ENCODE measurements at places on chromosomes 11 and 22.

DNA sequence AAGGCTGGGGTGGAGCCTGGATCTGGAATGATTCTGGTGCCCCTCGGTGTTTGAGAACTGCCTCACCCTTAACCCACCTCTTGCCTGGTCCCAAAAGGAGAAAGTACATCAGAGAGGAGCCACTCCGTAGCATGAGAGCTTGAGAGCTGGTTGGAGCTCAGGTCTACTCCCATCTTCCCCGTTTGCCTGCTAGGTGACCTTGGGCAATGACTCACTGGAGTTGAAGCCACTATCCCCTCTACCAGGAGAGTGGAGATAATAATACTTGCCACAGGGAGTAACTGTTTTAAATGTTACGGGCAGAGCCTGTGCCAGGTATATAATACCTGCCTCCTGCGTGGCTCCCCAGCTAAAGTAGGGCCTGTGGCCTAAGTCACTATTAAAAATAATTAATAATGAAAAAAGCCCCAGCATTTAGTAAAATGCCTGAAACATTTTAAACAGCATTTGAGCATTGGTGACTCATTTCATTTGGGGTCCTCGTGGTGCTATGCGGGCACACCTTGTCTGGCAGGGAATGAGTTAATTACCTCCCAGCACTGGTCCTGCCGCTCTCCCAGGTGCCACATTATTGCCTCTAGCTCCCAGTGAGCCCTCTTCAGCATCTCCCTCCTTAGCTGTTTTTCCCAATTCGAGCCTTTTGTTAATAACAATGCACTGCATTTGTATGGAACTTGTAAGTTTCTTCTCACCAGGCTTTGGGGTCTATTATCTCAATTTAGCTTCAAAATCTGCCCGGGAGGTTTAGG, 22.5 kb downstream of the CYTH4 start:
- no peak for DNase-seq

DNA sequence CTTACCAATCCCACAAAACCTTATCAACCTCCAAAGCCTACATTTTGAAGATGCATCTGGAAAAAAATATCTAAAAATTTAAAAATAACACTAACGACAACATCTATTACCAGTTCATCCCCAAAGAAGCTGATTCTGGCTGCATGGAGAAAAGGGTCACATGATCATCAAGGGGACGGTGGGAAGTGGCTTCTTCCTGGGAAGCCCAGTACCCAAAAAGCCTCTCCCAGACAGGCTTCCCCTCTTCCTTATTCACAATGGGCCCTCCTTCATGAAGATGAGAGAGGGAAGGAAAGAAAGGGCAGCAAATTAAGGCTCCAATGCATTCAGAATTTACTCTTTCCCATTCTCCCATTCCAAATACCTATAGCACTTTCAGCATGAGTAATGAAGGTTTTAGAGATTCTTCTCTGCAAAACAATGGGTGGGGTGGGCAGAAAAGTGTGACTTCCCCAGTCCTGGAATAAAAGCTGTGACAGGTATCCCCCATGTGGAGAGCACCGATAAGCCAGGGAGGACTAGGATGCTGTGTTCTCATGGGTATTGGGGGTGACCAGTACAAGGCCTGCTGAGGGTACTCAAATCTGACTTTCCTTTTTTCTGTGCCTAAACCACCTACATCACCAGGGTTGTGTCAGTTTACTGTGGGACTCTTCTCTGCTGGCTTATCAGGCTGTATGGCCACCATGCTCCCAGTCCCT, 88.2 kb downstream of the SIK3 start:
- no peak for DNase-seq

GRCh38 chr22:46953968-46954765, 191.7 kb downstream of the TBC1D22A start:
- DNase-seq: no peak

DNA sequence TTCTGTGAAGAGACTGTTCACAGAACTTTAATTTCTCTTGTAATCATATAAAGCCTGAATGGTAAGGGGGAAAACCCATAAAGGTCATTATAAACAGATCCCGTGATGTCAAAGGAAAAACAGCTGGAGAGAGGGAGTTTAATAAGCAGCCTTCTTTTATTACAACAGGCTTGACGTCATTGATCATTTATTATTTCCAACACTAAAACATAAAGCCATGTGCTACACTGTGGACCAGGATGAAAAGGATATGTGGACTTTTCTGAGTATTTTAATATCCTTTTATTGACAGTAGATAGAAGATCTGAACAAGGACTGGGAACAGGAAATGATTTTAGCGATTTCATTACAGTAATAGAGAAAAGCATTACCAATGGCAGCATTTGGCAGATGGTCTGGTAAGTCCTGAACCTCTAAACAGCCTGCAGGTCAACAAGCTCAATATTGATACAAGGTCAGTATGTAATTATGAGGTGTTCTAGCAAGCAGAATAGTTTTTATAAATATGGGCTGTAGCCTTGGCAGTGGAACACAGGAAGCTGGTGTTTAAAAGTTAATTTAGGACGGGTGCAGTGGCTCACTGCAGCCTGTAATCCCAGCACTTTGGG, 25.1 kb upstream of the TPH1 start:
- no peak for DNase-seq

- no peak for DNase-seq
Observed at GRCh38 chr11:122076512-122077120, 39.4 kb downstream of the BLID start.

- no peak for DNase-seq
Observed at GRCh38 chr22:26035523-26035922, 133.7 kb upstream of the SEZ6L start.

- DNase-seq: no peak
Observed at GRCh38 chr11:83970061-83970671, 684.0 kb upstream of the CCDC90B start.

GRCh38 chr22:44623771-44624510, 78.1 kb upstream of the PRR5 start:
- no peak for DNase-seq

DNA sequence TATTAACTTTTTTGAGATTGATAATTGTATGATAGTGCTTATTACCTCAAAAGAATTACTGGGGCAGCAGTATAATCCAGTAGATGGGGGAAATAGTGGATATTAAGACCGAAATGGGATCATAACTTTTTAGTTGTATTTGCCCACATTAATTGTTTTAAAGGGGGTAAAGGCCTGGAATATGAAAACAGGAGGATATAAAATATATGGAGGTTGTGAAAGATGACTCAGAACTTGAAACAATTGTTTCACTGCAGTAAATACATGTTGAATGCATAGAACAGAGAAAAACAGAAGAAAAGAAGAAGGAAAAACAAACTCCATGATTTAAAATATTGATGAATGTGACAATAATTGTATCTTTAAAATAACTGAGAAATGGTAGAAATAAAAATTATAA, 94.1 kb upstream of the VPREB1 start:
- no peak for DNase-seq

DNA sequence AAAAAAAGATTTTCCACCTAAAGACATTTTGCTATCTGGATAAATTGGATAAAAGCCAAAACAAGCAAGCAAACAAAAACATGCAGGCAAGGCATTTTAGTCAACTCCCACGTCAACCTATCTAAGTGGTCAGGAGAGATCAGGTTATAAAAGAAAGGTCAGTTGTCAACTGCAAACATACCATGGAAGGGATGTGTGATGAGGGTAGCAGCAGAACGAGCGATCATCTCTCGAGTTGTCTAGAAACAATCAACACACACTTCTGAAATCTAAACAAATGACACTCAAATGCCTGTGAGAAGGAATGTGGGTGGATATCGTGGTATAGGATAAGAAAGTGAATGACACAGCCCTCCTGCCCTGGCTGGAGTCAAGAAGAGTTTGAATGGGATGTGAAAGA, 10.9 kb downstream of the MTCH2 start:
- no peak for DNase-seq

GRCh38 chr22:50190941-50191741, 5.4 kb downstream of the TRABD start:
- peak; percentile 82 for DNase-seq

DNA sequence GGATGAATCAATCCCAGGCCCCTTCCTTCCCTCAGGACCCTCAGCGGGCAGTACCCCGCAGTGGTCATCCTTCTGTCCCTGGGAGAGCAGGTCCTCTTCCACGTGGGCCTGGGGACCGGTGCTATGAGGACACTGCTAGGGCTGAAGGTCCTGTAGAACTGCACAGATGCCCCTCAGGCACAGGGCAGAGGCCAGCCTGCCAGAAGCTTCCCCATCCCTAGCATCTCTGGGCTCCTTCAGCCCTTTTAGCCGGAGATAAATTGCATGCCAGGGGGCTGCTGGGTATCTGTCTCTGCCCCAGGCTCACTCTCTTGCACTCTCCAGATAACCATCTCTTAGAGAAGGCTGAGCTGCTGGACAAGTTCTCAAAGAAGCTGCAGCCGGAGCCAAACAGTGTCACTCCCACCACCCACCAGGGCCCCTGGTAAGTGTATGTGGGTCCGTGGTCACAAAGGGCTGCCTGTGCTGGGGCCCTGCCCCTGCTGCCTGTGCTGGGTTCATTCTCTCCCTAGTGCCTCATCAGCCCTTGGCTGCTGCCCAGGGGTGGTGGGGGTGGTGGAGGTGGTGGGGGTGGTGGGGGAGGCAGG, 2.3 kb downstream of the ATG16L2 start:
- no peak for DNase-seq

GRCh38 chr22:45843986-45844385, 133.0 kb downstream of the WNT7B start:
- no peak for DNase-seq

GRCh38 chr22:41821471-41822316, 11.2 kb upstream of the SREBF2 start:
- DNase-seq: no peak

DNA sequence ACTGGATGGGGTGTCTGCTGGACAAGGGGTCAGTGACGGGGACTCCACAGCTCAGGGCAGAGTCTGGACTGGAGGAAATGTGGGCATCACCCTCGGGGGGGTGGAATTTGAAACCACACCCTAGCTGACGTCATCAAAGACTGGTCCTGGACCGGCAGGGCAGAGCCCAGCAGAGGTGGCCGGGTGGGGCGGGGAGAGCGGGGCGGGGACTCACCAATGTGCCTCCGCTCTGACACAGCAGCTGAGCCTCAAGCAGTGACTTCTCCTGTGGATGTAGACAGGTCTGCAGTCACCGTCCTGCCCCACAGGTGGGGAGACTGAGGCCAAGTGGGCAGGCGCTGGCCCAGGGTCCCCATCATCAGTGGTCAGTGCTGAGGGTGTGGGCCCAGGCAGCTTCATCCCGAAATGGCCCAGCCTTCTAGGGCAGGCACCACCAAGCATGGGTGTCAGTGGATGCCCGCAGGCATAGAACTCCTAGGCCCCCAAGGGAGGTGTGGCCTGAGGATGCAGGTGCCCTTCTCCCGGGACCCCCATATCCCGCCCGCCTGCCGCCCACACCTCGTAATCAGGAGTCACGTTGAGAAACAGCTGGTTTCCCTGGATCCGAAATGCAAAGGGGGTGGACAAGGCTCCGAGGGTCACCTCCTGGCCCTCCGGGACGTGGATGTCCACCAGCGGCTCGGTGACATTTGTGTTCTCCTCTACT, 603 bp downstream of the CDHR5 start:
- DNase-seq: no peak

GRCh38 chr11:34546511-34547209, 33.1 kb upstream of the ELF5 start:
- DNase-seq: no peak

DNA sequence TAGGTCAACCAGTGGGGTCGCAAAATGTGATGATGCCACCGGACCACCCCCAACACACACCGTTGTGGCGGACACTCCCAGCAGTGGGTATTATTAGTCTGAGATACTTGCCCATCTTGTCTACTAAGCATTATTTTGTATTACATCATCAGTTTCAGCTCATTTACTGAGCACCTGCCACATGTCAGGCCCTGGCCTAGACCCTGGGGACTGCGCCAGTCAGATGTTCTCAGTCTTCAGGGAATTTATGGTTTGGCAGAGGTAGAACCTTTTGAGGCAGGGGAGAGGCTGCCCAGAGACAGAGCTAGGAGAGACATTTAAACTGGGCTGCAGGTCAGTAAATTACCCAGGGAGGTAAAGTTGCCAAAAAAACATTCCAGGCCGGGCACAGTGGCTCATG, 43.1 kb upstream of the GCAT start:
- DNase-seq: no peak

DNA sequence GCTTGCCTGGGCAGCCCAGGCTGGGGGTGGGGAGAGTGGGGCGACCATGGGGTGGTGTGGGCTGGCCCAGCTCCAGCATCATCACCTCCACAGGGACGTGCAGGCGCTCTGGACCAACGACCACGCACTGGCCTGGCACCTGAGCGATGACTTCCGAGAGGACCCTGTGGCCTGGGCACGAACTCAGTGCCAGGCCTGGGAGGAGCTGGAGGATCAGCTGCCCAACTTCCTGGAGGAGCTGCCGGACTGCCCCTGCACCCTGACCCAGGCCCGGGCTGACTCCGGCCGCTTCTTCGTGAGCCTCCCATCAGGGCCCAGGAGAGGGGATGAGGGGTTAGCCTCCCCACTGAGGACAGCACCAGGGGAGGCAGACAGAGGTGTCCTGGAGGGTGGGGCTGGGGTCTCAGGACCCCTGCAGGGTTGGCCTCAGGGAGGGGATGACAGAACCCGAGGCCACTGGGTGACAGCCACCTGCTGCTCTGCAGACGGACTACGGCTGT, 3.8 kb downstream of the SUSD2 start:
- DNase-seq: no peak

GRCh38 chr11:8068605-8069221, 12.3 kb upstream of the TUB start:
- peak; percentile 26 for DNase-seq

DNA sequence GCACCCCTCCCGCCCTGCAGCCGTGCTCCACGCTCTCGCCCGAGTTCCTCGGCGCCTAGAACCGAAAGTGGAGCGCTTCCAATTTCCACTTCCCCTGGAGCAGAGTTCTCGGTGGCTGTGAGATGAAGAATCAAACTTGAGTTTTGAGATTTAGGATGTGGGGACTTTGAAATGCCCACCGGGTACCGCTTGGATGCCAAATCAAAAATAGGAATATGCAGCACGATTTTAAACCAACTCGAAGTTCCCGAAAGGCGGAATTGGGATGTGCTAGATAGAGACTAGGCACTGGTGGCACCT, 569 bp downstream of the POLA2 start:
- DNase-seq: no peak

- no peak for DNase-seq
Observed at GRCh38 chr11:13776134-13776815, 107.8 kb downstream of the FAR1 start.

DNA sequence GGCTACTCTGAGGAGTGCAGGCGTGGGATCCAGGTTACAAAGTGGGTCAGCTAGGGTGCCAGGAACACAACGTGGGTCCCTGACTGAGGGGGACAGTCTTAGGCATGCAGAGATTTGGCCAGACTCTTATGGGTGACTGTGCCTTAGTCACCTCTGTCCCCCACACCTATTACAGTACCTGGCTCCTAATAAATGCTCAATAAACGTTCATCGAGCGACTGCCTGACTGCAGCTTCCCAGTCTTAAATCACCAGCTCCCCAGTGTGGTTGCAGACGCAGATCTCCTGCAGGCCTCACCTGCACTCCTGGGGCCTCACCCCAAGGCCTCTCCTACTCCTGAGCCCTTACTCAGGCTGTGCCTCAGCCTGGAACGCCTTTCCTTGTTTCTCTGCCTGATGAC, 3.2 kb upstream of the SUN2 start:
- DNase-seq: no peak
